Kidney epithelial cell (primary cell): ENCODE measurements at places on chromosomes 6 and 20.

- no peak for DNase-seq
These were observed 103.0 kb downstream of the ZFAND3 start for GRCh38 chr6:37922563-37922962.

DNA sequence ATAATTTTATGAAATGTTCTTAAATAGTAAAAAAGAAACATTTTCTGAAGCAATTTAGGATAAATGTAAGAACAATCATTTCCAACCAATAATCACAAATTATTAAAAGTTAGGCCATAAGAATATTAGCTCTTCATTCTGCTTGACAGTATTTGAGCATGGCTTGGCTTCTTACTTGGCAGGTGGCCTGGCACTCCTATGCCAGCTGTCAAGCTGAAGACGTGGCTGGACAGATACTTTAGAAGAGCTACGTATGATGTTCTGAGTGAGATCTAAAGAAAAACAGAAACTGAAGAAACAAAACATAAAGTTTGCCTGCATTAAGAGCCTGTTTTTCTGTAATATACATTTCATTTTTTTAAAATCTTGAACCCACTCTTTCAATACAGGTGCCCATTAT lies 438.9 kb downstream of the GRIK2 start:
- DNase-seq, result no peak

DNA sequence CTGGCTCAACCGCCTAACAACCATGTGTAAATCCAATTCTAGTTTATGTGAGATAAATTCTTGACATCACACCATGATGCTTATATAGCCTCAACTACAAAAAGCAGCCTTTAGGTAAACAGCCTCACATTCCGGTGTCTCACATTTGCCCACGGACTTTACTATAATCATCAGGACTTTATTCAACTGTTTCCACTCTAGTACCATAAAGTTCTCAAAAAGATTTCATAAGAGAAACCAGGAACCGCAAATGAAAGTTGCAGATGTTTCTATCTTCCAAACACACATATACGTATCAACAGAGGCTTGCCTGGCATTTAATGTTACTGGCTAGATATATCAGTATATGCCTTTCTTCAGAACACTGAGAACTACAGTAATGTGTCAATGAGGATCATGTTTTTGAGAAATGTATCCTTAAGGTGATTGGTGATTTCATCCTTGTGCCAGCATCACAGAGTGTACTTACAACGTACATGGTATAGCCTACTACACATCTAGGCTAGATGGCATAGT lies 80.0 kb downstream of the EPB41L2 start:
- DNase-seq, result no peak

GRCh38 chr20:60056407-60057122 lies 98.3 kb downstream of the CDH26 start:
- no peak for DNase-seq

DNA sequence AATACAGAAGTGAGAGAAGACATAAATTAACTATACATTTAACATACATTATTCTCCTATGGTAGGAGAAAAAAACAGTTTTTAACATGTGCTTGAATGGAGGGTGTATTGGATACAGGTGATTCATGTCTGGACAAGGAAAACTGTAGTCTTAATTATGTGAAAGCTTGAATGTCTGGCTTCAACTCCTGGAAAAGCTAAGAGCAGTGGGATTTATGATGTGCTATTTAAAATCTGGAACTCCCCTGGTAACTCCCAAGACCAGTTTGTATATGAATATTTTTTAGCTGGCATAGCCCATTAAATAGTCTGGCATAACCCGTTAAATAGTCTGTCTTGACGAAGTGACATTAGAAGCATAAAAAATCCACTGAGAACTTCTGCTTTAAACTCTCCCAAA lies 410.0 kb upstream of the PTCHD4 start:
- no peak for DNase-seq

DNA sequence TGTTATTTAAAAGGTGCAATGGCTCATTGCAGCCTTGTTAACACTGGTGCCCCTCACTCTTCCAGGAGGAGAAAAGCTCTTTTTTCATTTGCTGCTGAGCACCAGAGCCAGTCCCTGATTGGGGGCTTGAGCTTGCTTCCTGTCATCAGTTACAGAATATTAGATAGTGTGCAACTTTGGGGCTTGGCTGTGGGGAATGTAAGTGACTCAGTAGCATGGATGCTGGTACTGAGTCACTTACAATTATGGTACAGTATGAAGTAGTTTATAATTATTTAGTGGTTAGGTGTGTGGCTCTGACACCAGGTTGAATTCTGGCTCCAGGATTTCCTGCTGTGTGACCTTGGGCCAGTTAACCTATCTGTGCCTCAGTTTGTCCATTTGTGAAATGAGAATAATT lies 37.6 kb downstream of the ANKS1A start:
- DNase-seq, result peak; percentile 37

DNA sequence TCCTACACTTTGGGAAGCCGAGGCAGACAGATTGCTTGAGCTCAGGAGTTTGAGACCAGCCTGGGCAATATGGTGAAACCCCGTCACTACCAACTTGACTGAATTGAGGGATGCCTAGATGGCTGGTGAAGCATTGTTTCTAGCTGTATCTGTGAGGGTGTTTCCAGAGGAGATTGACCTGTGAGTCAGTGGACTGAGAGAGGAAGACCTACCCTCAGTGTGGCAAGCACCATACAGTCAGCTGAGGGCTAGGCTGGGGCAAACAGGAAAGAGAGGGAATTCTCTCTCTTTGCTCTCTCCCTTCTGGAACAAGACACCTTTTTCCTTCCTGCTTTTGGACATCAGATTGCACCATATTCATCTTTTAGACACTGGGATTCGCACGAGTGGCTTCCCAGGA lies 3.7 kb upstream of the ZUP1 start:
- DNase-seq, result no peak

DNA sequence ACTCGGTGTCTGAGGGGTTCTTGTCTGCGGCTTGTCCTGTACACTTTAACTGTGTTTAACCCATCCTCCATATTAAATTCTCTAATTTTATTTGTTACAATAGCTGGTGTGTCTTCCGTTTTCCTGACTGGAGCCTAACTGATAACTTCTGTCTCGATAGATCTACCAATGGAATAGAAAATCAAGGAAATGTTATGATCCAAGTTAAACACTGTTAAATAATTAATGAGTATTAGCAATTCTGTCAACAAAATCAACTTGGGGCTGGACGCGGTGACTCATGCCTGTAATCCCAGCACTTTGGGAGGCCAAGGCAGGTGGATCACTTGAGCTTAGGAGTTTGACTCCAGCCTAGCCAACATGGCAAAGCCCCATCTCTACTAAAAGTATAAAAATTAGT lies 81.7 kb downstream of the DNAH8 start:
- DNase-seq, result no peak

- DNase-seq, result no peak
These were observed 54.1 kb downstream of the APCDD1L start for GRCh38 chr20:58461104-58461503.

GRCh38 chr6:107390685-107391435 lies 68.5 kb downstream of the PDSS2 start:
- no peak for DNase-seq

GRCh38 chr6:83152913-83153312 lies 40.2 kb downstream of the PGM3 start:
- DNase-seq, result no peak

DNA sequence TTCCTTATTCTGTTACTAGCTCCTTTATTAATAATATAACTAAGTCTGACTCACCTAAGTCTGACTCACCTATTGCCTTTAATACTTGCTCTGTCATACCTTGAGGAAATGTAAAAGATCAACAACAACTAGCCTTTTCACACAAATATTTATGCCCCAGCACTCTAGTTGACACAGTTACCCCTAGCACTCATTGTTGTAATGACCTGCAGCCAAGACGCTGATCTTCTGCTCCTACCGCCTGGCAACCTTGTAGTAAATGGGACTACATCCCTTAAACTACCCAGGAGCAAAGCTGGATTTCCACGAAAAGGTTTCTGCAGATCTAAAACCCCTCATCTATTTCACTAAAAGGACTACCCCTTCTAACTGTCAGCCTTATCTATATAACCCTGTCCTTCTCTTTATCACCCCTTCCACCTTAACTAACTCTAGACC lies 90.0 kb downstream of the PLG start:
- DNase-seq, result peak; percentile 9

DNA sequence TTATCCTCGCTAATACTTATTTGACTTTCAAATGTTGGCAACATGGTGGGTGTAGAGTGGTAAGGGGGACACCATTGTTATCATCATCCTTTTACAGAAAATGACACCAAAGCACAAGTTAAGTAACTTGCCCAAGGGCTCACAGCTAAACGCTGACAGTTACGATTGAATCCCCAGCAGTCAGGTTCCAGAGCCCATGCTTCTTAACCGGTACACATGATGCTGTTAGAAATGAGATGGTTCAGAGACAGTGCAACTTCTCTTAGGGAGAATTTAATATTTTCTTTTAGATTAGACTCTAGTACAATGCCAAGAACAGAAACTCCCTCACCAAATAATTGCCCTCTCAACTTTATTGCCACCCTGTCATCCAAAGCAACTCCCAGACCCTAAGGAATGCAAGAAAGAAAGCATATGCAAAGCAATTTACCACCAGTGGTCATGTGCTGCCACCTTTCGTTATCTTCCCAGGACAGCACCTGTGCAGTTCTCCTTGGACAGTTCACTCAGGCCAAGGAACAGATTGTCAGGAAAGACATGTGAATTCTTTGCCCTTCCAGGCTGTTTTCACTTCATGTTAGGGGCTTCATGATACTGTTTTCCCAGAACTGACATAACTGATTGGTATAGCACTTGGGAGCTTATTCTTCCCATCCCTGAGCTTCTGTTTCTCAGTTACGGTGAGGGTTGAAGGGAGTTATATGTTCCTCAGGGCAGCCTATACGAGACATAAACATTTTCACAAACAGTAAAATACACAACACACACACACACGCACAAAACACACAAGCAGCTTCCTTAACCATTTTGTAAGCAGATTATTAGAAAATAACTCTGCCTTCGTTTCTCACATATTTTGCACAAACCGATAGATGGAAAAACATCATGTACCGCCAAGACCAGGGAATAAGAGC lies 5.1 kb downstream of the HLA-DMA start:
- DNase-seq, result no peak

- DNase-seq, result no peak
These were observed 80.2 kb downstream of the GMPR start for GRCh38 chr6:16318538-16318937.

- DNase-seq, result no peak
These were observed 8.7 kb downstream of the OSBPL2 start for GRCh38 chr20:62246872-62247652.

- DNase-seq, result no peak
These were observed 80.7 kb upstream of the CLDN20 start for GRCh38 chr6:155183095-155183494.

GRCh38 chr6:147347882-147348575 lies 143.8 kb downstream of the STXBP5 start:
- no peak for DNase-seq

GRCh38 chr20:36878941-36879340 lies 3.0 kb downstream of the TLDC2 start:
- DNase-seq, result no peak

GRCh38 chr6:111588366-111588765 lies 17.3 kb downstream of the TRAF3IP2 start:
- DNase-seq, result no peak

DNA sequence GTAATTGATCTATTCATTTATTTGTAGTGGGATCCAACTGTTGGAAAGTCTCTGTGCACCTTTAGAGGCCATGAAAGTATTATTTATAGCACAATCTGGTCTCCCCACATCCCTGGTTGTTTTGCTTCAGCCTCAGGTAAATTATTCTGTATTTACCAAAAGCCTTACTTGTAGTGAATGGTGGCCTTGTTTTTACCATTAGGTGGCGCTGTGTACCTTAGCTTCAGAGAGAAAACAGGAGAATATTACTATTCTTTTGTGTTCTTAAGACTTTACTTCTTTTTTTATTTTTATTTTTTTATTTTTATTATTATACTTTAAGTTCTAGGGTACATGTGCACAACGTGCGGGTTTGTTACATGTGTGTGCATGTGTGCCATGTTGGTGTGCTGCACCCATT lies 23.7 kb downstream of the PEX7 start:
- no peak for DNase-seq

- DNase-seq, result no peak
These were observed at the start of gene NRM for GRCh38 chr6:30690403-30691207. NRM (minus strand) TSS chr6:30690984; CDS start chr6:30690974, 10 bp downstream.

- no peak for DNase-seq
These were observed 99.7 kb downstream of the TSHZ2 start for GRCh38 chr20:53071833-53072232.

DNA sequence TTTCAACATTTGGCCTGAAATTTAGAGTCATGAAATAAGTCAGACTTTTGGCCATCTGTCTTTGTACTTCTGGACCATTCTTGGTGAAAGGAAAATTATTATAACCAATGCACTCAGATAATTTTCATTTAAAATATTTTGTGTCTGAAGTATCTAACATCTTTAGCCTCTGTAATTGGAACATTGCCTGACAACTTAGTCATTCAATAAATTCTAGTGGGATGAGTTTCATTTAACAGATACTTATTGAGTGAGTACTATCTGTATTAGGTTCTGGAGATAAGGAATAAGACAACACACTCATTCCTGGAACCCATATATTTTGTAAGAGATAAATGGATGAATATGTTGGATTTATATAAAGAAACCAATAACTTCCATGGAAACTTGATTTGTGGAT lies 536.0 kb downstream of the BCKDHB start:
- DNase-seq, result no peak

GRCh38 chr20:50610212-50610718 lies 81.1 kb downstream of the RIPOR3 start:
- DNase-seq, result no peak

GRCh38 chr20:56964901-56965300 lies 301.5 kb downstream of the BMP7 start:
- DNase-seq, result no peak

DNA sequence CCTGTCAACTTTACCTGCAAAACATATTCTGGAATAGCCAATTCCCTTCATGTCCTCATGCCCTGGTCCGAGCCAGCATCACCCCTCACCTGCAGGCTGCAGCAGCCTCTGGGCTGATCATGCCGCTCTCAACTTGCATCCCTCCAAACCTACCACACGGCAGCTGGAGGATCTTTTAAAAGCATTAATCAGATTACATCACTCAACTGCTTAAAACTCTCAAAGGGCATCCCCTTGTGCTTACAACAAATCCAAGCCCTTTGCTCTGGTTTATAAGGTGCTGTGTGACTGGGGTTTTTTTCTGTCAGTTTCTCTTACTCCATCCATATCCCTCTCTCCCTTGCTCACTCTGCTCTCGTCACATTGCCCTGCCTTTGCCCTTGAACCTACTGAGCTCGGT lies 24.0 kb downstream of the CD40 start:
- DNase-seq, result no peak

- no peak for DNase-seq
These were observed 265.2 kb upstream of the RIN2 start for GRCh38 chr20:19492687-19493336.
